ENCODE measurements at places on chromosomes 1 and 21.

GRCh38 chr21:20040768-20041167 is 957.4 kb upstream of the NCAM2 start:
- no peak for DNase-seq

DNA sequence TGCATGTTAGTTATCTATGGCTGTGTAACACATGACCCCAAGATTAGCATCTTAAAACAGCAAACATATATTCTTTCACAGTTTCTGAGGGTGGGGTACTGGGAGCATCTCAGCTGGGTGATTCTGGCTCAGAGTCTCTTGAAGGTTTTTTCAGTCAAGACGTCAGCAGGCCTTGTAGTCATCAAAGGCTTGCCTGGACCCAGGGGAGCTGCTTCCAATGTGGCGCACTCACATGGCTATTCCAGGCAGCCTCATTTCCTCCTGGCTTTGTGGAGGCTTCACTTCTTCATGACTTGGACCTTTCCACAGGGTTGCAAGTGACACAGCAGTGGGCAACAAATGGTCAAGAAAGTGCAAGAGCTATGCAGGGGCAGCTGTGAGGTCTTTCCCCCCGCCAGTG is 114.7 kb downstream of the ACTL8 start:
- DNase-seq = no peak

- DNase-seq = no peak
Measured at GRCh38 chr1:179929955-179930798, 24.4 kb upstream of the CEP350 start.

DNA sequence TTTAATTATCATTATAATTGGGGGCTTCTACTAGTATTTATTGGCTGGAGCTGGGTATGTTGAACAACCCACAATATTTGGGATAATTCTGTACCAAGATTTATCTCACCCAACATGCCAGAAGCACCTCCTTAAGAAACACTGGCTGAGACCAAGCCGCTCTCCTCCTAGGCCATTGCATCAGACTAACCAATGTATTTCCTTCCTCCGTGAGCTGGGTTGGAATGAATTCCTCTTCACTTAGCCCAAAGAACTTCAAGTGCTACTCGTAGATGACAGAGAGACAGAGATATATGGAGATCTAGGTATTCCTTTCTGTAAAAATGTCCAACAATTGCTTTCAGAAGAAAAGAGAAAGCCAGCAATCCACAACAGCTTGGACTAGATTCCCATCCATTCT is 87.2 kb upstream of the ETS2 start:
- DNase-seq = no peak

- DNase-seq = no peak
Measured at GRCh38 chr1:229948438-229948837, 118.6 kb upstream of the GALNT2 start.

DNA sequence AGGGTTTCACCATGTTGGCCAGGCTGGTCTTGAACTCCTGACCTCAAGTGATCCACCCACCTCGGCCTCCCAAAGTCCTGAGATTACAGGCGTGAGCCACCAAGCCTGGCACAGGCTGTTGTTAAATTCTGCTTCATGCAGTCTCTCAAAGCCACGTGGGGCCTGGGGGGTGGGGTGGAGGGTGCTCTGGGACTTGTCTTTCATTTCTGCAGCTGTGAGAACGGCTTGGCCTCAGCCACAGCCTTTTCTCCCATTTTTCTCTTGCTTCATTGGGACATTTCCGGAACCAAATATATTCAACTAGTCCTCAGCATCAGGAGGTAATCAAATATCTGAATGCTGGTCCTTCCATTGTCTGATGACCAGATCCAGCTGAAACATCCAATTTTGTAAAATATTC is 27.6 kb upstream of the KCNE2 start:
- no peak for DNase-seq

- no peak for DNase-seq
Measured at GRCh38 chr1:167774710-167775109, 52.9 kb downstream of the MPZL1 start.

GRCh38 chr1:107668762-107669161 is 296.2 kb downstream of the VAV3 start:
- DNase-seq = no peak

DNA sequence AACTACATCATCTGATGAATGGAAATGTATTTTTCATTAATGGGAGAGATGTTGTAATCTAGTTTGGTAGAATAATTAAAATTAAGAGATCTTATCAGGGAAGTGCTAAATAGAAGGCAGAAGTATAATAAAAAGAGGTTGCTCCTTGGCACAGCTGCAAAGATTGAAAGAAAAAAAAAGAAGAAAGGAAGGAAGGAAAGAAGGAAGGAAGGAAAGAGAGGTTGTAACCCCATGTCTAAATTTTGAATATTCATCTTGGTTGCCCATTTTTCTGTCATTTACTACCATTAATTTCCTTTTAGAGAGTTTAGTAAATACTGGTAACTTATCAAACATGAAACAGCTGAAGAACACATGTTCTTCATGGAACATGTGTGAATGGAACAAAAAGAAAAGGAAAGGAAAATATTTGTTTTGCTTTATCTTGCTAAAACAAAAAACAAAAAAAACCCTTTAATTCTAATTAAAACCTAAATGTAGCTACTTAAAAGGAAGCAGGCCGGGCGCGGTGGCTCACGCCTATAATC is 10.5 kb upstream of the MDM4 start:
- DNase-seq = no peak

DNA sequence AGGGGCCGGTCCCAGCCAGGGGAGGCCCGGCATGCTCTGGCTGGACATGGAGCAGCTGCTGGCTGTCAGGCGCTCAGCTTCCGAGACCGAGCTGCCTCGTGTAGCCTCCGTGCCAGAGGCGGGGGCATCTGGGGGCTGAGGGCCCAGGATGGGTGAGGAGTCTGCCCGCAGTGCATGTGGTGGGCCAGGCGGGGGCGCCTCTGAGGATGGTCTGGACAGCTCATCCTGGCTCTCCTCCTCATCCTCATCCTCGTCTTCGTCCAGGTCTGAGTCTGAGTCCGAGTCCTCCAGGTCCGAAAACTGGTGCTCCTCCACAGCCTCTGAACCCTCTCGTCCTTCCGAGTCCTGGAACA is 28.9 kb upstream of the EDN2 start:
- no peak for DNase-seq

GRCh38 chr1:9858293-9859035 is 34.7 kb upstream of the CLSTN1 start:
- no peak for DNase-seq

GRCh38 chr1:22025368-22026155 is 24.1 kb downstream of the CELA3A start:
- DNase-seq = peak; percentile 76

DNA sequence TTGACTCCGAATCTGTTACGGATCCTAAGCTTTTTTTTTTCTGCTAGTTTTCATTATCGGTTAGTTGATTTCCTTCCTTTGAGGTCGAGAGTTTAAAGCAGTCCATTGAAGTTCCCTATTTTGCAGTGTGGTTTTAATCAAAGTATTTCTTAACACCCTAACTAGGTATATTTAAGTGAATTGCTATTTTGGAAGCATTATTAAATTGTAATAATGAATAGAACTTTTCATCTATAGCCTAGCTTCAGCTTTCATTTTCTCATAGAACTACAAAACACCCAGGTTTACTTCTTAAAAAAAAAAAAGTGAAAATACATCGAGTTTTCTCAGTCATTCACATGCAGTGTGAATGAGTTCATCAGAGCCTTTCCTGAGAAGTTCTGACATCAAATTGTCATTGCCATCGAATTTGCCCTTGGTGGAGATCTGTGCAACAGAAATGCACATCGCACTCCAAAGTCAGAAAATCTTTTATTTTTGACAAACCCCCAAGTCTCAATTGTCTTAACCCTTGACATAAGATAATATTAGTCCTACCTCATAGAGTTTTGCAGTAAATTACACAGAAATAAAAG is 1.1 kb upstream of the LBR start:
- DNase-seq = no peak

- DNase-seq = no peak
Measured at GRCh38 chr21:15309022-15309590, 244.3 kb upstream of the NRIP1 start.

DNA sequence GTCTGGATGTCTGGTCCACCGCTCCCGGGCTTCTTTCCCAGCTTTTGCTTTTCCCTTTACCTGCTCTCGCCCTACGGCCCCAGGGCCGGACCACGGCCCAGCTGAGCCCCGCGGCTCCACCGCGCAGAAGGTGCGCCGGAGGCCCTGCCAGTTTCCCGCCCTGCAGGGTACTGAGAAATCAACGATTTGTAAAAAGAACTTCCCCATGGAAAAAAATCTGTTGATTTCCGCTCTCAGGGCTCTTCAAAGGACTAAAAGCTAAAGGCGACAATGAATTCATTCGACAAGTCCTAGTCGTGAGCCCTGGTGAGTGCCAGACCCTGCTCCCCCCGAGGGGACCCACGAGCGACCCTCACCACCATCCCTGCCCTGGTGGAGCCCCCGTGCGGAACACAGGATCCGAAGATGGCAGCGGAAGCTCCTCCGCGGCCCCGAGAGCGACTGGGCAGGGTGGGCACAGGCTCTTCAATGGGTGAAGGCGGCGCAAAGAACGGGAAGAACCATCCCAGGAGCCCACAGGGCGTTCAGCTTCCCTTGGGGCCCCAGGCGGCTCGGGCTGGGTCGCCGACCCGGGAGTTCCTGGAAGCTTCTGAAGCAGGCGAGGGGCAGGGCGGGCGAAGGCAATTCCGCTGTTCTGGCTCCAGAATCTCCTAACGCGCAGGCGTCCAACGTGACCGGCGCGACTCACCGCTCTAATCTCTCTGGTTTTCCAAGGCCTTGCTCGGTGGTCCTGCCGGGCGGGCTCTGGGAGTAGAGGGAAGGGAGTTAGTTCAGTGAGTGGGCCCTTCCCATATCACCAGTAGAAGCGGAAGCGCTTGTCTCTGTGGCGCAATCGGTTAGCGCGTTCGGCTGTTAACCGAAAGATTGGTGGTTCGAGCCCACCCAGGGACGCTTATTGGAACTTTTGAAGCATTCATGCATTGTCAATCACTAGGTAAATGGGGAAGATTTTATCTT is 6.6 kb upstream of the RNU1-2 start:
- no peak for DNase-seq

GRCh38 chr1:178031856-178032320 is 62.0 kb upstream of the RASAL2 start:
- DNase-seq = peak; percentile 17

- no peak for DNase-seq
Measured at GRCh38 chr1:12052997-12053686, 10.0 kb upstream of the TNFRSF8 start.

GRCh38 chr1:212232090-212232489 is 53.1 kb upstream of the PPP2R5A start:
- no peak for DNase-seq

GRCh38 chr1:17597651-17598050 is 58.2 kb downstream of the ARHGEF10L start:
- no peak for DNase-seq

Data from NK-92 treated with Interleukin-12 subunit alpha and Interleukin-12 subunit beta, amount 100 ng/mL, for 24 hours (cell line).